Right cardiac atrium (tissue), 5 donors: ENCODE measurements at places on chromosomes 6 and 20. TPM values are rescaled to one million over a fixed set of nuclear protein-coding genes. Genes with fewer than 3 reads are reported as not detected.

- no peak for DNase-seq
These were observed 204.6 kb downstream of the NKAIN2 start for GRCh38 chr6:124008000-124008987.

DNA sequence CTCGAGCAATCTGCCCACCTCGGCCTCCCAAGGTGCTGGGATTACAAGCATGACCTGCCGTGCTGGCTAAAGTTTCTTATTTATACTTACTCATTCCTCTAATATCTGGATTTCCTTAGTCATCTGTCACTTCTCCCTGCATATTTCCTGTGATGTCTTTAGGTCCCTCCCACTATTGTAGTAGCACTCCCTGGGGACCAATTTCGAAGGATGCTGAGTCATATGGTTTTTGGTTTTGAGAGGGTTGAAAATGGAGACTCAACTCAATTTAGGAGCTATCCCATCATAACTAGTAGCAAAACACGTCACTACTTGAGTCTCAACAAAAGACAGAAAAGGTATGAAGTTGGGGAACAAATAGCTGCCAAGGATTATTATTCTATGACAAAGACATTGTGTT is 20.2 kb downstream of the MCUR1 start:
- DNase-seq, result no peak

DNA sequence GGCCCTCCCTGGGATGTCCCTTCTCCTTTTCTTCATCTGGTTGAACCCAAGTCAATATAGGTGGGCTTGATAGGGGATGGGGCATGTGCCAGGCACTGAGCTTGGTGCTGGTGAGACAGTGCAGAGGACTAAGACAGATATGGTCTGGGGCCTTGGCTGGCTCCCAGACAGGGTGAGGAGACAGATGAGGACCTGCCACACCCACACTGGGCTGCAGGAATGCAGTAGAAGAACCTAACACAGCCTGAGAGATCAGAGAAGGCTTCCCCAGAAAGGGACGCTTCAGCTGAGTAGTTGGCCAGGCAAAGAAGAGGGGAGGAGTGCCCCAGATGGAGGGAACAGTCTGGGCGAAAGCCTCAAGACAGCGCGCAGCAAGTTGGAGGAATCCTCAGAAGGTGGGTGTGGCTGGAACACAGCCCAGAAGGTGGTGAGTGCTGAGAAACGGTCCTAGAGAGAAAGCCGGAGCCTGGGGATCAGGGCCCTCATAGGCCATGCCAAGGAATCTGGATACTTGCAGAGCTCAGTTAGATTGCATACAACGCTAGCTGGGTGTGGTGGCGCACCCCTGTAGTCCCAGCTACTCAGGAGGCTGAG is 26.4 kb downstream of the CD40 start:
- DNase-seq, result no peak

DNA sequence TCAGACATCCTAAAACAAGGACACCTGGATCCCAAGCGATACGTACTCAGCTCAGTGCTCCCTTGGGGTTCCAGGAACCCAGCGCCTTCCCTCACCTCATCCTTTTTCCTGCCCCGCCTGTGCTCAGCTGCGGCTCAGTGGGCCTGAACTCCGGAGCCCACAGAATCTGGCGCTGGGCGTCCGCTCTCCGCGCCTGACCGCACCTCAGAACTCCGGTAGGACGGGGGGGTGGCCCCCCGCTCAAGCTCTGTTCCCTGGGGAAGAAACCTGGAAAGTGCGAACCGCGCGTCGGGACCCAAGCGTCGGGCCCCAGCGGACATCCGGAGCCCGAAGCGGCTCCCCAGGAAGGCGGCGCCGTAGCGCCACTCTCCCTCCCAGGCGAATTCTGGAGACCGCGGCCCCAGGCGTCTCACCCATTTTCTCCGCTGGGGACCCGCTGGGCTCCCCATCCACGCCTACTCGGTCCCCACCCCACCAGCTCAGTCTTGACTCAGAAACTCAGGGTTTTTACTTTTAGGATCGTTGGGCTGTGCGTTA is 336 bp upstream of the LY6G5C start:
- peak; percentile 80 for DNase-seq

DNA sequence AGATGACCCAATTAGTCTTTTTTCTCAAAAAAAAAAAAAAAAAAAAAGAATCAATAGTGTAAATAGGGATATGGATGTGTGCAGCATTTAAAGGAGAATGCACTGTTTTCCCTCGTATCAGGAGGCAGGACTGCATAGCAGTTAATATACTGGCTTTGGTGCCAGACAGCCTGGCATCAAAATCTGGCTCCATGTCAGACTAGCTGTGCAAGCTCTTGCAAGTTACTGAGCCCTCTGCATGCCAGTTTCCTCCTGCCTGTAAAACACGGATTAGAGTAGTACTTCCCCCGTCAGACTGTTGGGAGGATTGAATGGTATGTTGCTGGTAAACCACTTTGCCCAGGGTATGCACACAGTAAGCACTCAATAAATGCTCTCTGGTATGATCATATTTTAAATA is 594.2 kb upstream of the CHD6 start:
- DNase-seq, result no peak

- DNase-seq, result peak; percentile 87
These were observed 11.6 kb downstream of the TNFAIP3 start for GRCh38 chr6:137878486-137879285.

DNA sequence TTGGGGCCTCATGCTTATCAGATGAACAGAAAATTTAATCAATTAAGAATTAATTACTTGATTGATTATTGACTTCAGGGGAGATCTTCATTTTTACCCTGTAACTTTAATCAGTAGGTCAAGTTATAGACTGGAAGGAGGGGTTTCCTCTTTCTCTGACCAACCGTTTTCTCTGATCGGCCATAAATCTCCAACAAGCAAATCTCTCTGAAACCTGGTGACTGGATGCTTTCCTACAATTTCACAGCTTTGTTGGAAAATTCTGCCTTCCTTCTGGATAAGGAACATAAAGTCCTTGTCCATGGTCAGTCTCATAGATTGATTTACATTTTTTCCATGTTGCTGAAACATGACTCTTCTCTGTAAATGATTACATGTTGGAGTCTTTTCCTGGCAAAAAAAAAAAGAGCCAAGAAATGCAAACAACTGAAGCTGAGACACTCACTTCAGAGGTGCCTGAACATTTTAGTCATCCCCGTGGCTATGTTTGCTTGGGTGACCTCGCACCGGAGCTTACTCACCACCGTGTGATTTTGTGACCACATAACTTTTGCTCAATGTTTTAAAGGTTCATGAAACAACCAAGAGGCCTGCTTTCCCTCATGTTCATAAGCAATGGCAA is 31.0 kb downstream of the IRF4 start:
- DNase-seq, result no peak

DNA sequence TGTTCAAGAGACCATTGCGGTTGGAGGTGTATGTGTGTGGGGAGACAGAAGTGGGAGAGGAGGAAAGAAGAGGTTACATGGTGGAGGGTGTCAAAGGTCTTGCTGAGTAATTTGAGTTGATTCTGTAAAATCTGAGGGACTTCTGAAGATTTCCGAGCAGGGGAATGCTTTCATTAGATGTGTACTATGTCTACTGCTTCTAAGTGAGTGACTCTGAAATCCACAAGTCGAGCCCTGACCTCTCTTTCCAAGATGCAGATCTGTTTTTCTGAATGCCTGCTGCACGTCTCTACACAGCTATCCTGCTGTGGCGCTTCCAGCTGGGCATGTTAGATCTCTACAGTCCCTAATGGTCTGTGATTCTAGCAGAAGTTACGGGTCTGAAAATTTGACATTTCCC is 209.8 kb downstream of the ATXN1 start:
- DNase-seq, result no peak

DNA sequence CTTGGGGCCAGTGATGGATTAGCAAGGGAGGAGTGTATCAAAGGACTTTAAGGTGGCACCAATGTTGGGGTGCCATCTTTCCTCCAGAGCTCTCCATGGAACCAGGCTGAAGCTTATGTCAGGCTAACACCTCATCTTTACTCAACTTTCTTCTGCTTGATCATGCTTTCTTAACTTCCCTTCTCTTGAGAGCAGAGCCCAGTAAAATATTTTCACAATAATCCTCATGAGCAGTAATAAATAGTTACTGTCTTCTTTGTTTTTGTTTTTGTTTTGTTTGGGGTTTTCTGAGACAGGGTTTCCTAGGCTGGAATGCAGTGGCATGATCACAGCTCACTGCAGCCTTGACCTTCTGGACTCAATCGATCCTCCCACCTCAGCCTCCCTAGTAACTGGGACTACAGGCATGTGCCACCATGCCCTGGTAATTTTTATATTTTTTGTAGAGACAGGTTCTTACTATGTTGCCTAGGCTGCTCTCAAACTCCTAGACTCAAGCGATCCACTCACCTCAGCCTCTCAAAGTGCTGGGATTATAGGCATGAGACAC is 127.9 kb upstream of the TOP1 start:
- DNase-seq, result no peak

DNA sequence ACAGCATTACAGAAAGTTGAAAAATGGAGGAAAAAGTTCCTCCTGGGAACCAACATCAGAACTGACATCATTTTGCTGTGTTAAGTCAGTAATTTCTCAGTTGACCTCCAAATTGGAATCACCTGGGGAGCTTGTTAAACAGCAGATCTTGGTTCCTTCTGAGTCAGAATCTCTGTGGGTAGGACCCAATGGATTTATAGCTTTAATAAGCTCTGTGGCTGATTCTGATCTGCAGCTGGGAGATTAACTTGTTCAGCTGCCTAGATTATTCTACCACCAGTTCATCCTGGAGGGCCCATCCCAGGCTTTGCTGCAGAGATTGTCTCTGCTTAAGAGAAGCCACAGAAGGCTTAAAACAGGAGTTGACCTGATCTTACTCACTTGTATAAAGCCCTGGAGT is 90.7 kb upstream of the POPDC3 start:
- DNase-seq, result no peak

GRCh38 chr6:150887978-150888563 is 22.6 kb downstream of the MTHFD1L start:
- no peak for DNase-seq

- peak; percentile 87 for DNase-seq
These were observed 89.1 kb downstream of the NCR2 start for GRCh38 chr6:41424370-41425058.

DNA sequence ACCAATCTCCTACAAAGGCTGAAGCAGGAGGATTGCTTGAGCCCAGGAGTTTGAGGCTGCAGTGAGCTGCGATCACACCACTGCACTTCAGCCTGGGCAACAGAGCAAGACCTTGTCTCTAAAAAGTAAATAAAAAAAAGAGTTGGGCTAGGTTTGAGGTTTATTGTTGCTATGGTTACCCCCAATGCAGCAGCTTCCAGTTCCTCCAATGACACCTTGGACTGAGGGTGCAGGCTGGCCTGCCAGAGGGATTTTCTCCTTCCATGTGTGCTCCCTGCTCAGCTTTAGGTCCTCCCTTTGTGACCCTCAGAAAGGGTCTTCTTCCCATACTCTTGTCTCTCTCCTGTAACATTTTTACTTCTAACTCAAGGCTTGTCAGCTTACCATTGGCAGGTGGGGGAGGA is 10.6 kb upstream of the TBC1D20 start:
- no peak for DNase-seq

DNA sequence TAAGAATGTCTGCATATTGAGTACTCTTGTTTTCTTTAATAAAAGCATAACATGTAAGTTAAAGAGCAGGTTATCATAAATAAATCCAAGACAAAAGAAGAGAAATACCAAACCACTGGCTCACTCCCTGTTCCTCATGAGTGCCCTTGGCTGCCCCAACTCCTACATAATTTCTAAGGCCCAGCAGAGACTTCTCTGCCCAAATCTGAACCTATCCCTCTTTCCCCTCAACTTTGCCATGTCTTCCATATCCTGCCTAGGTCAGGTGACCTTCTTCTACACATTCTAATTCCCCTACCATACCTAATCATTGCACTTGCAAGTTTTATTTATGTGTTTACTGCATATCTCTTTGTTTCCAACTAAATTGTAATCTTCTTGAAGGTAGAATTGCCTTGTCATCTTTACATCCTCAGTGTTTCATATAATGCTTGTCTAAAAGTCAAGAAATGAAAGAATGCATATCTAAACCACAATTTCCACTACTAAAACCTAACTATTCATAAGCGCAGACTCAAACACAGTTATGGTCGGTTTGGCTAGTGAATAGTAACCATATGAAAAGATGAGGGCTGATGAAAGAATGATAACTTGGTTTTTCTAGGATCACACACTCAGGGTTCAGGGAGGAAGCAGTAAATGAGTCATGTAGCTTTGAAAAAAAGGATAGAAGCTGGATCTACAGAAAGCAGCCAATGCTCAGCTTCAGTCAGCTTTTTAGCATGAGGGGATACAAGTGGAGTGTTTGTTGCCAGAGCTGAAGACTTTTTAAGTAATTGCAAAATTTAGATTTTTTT is 53.3 kb upstream of the EYA4 start:
- no peak for DNase-seq

DNA sequence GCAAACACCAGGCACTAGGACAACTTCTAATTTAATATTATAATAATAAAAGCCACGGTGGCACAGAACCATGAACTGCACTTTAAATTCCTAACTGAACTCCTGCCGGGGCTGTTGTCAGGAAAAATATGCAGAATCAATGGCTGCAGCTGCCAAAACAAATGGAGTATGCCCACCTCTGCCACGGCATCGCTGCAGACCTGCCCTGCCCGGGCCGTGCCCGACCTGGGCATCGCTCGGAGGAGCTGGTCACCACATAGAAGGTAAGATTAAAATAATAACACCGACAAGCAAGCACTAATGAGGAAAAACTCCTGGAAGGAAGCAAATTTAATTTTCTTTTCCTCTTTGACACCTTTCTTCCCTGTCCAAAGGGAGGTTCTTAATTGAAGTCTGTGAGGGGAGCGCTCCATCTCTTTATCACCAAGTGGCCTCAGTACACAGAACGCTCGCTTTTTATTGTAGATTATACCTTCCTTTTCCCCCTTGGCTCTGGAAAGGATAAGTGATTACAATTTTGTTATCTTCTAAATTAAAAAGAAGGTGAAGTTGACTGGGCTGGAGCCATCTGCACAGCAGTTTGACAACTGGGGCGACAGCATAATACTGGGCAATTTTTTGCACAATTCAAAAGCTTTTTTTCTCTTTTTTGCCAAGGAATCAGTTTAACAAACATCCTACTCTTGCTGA is 351.3 kb downstream of the ZFAND3 start:
- no peak for DNase-seq

- DNase-seq, result no peak
These were observed 383.5 kb downstream of the C6orf118 start for GRCh38 chr6:164925681-164926530.

DNA sequence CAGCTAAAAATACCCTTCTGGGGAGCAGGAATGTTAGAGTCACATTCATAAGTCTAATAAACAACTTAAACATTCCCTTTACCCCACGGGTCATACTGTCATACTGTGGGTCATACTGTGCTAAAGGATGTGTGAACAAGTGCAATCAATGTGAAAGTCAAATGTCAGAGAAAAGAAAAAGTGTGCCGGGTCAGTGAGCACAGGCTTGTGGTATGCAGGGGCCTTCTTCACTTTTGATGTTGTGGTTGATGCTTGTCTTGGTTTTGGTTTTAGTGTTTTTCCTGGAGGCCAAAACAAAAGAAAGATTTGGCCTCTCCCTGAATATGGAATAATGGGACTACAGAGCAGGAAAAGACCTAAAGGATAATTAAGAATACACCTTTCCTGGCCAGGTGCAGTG is 267.9 kb upstream of the PLN start:
- no peak for DNase-seq

GRCh38 chr20:54848984-54849538 is 373.7 kb downstream of the DOK5 start:
- no peak for DNase-seq

The TFAP2B gene
- total RNA-seq, result not detected

The RSPH9 gene
- 0.11 TPM for total RNA-seq

The HECA gene
- 49.0 TPM for total RNA-seq

The PPIL6 gene
- 6.8 TPM for total RNA-seq

The LAMA4 gene
- 33.3 TPM for total RNA-seq

The ATXN1 gene
- total RNA-seq, result 48.3 TPM

The MARCKS gene
- 28.9 TPM for total RNA-seq

The TEAD3 gene
- 27.0 TPM for total RNA-seq

The DDO gene
- 18.0 TPM for total RNA-seq
